C1 segment of cervical spinal cord (tissue), 14 donors: ENCODE measurements at places on chromosomes 7 and 10.

GRCh38 chr7:91353848-91354247 is 89.6 kb downstream of the FZD1 start:
- DNase-seq: no peak

GRCh38 chr10:83917537-83918506 is 221.5 kb upstream of the GHITM start:
- DNase-seq: no peak

- DNase-seq: no peak
These were observed 5.1 kb downstream of the ALOX5 start for GRCh38 chr10:45378914-45379726.

DNA sequence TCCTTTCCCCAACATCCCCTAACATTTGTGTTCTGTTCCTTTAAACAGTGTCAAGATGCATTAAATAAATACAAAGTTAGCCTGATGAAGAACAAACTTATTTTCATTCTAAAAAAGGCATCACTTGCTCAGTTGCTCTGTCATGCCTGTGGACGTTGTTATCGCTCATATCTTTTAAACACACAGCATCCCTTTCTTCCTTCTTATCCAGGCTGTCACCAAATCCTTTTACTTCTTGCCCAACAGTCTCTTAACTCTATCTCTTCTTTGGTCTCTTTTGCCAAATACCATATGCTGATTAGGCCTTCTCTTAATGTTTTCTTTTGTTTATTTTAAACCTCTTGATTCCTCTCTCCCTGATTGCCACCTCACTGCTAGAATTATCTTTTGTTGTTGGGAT is 43.9 kb downstream of the DKK1 start:
- DNase-seq: no peak

- no peak for DNase-seq
These were observed 159.8 kb upstream of the STEAP1 start for GRCh38 chr7:89994483-89994882.

GRCh38 chr7:38283107-38283506 is 9.7 kb upstream of the TARP start:
- DNase-seq: no peak

GRCh38 chr7:106313456-106313901 is 28.7 kb upstream of the NAMPT start:
- no peak for DNase-seq

- DNase-seq: no peak
These were observed 26.6 kb upstream of the KAT6B start for GRCh38 chr10:74799721-74800221.

GRCh38 chr7:79308192-79308591 is 145.3 kb downstream of the MAGI2 start:
- DNase-seq: no peak

GRCh38 chr10:114335614-114336013 is 68.7 kb downstream of the AFAP1L2 start:
- DNase-seq: no peak

GRCh38 chr10:22597138-22597537 is 117.2 kb downstream of the PIP4K2A start:
- DNase-seq: no peak

DNA sequence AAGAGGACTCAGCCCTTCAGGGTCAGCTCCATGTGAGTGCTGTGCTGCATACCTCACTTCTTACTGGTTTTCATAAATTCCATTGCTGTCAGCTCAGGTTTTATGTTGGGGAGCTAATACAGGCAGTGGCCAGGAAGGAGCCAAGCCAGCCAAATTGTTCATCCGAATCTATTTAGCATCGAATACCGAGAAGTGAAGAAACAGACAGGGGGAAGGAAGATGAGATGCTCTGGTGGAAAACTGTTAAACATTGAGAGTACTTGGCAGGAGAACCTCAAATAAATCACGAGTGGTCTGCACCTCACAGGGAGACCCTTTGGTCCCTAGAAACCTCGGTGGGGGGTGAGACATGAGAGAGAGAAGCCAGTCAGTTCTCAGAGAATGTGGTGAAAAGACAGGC is 196.0 kb upstream of the TMEM72 start:
- DNase-seq: no peak

- DNase-seq: no peak
These were observed 104.9 kb upstream of the YAE1 start for GRCh38 chr7:39461263-39461820.

DNA sequence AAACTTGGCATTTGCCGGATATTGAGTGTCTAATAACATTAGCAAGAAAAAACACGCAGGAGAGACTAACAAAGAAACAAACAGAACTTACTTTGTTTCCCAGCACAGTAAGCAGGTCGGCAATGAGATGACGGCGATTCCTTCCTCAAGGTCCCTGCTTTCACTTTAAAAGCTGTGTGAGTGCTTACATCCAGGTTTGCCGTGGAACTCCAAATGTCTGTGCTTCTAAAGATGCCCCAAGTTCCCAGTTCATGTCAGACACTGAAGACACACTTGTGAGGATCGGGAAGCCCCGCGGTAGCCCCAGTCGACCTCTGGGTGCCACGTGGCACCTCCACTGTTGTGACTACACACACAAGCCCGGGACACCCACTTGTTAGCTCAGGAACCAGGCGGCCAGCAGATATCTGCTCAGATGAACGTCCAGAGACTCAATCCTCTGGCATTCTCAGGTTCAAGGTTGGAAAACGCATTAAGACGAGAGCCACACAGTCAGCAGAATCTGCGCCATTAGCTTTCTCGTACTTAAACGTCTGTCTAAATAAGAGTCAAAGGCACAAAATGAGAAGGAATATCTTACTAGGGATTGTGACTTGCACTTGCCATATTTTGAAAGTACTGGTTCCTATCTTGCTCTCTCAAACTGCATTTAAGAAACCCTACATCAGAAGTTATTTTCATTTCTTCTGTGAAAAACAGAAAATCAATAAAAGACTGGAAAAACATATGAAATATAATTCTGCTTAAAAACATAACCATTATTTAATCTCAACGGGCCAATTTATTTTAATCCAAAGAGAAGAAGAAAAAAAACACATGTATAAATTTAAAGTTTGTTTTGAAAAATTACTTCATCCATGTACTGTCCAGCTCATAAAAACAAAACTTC is 207.6 kb upstream of the KLF14 start:
- no peak for DNase-seq

DNA sequence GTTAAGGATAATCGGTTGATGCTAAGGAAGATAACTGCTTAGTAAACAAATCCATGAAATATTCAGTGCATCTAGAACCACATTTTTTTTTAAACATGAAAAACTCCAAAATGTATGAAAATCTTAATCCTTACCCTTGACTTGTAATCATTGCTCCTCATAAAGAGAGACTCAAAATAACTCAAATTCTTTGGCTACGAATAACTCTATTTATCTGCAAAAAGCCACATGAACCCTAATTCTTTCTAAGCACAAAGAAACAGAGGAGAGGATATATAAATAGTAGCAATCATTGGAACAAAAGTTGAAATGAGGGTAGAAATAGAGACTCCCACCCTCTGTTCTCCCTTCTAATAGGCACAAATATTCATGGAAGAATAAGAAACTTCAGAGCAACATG is 40.2 kb downstream of the ANK3 start:
- no peak for DNase-seq

DNA sequence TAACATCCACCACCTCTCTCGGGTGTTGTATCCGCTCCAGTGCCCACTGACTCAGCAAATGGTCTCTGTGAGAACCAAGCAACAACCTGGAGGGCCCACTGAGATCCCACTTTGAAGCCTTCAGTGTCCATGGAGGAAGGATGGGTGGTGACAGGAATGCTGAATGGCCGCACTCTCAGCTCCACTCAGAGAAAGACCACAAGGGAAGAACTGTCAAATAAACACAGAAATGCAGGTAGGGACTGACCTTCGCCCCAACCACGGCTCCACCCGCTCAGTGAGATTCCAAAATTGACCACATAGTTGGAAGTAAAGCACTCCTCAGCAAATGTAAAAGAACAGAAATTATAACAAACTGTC is 65.8 kb downstream of the VIPR2 start:
- DNase-seq: no peak

DNA sequence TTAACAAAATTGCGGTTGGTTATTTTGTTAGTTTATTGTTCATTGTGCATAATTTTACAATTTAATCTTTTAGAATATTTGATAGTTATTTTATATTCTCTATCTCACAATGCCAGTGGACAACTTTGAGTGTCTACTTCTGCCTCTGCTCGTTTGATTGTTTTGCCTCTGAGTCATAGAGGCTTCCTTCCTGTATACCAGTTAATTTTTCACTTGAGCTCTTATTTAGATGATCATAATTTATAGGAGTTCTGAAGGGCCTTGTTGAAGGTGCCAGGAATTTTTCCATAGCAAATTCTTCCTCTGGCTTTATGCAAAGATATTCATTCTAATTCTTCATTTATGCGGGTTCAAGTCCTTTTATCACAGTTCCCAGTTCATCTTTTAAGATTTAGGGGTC is 5.2 kb upstream of the MALRD1 start:
- no peak for DNase-seq

DNA sequence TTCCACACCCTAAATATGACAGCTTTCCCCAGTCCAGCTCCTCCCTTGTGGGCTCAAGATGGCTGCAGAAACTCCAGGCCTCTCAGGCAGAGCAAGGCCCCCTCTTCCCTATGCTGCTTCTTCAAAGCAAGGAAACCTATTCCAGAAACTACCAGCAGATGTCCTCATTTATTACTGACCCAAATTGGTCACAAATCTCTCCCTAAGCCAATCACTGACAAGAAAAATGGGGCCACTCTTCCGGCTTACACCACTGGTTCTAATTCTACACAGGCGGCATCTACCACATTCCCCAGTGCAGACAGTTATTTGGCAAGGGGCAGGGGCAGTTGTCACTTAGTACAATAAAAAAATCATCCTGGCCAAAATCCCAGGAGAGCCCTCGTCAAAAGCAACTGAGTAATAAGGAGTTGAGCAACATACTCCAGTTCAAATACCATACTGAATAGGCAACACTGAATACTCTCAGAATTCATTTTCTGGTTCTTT is 150.4 kb downstream of the SFMBT2 start:
- peak; percentile 36 for DNase-seq

DNA sequence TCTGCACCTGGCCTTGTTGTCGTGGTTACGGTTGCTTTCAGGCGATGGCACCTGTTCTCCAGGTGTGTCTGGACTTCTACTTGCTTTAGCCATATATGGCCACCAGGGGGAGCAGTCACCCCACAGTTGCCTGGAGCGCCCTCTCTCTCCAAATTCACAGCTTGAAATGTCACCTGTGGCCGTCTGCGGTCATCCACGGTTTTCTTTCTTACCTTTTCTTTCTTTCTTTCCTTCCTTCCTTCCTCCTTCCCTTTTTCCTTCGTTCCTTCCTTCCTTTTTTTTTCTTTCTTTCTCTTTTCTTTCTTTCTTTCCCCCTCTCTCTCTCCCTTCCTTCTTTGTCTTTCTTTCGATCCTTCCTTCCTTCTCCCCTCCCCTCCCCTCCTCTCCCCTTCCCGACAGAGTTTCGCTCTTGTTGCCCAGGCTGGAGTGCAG is 150.5 kb upstream of the VKORC1L1 start:
- no peak for DNase-seq

- DNase-seq: no peak
These were observed 1.2 kb downstream of the GET4 start for GRCh38 chr7:877312-878232.

DNA sequence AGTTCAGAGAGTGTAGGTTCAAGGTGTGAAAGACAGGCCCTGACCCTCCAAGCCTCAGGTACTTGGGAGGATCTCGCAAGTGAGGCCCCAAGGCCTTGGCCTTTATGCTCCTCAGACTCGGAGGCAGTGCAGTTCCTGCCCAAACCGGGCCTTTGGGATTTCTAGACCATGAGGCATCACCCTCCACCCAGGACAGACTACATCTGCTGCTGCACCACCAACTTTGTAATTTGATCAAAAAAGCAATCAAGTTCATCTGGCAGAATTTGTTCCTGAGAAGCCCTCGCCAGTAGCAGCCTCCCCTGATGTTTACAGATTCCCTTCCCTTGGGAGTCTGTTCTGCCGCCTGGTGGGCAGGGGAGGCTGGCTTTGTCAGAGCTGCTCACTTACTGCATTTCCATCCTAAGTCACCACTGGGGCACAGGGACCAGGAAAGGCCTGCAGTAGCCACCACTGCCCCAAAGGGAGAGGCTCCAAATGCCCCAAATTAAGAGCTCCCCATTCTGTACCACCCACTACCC is 2.1 kb downstream of the CAMK2G start:
- no peak for DNase-seq

- no peak for DNase-seq
These were observed 113.4 kb downstream of the SEM1 start for GRCh38 chr7:96596120-96596826.

GRCh38 chr10:31194986-31195385 is 124.0 kb upstream of the ZEB1 start:
- no peak for DNase-seq

GRCh38 chr10:78316451-78316931 is 282.8 kb downstream of the RPS24 start:
- DNase-seq: no peak

DNA sequence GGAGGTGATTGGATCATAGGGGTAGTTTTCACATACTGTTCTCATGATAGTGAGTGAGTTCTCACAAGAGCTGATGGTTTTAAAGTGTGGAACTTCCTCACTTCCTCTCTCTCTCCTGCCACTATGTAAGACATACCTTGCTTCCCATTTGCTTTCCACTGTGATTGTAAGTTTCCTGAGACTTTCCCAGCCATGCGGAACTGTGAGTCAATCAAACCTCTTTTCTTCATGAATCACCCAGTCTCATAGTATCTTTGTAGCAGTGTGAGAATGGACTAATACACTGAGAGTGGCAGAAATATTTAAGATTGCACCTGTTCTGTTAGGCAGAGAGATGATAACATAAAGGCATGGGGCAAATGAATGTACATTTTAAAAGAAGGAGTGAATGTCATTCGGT is 507.8 kb downstream of the SORCS3 start:
- no peak for DNase-seq

DNA sequence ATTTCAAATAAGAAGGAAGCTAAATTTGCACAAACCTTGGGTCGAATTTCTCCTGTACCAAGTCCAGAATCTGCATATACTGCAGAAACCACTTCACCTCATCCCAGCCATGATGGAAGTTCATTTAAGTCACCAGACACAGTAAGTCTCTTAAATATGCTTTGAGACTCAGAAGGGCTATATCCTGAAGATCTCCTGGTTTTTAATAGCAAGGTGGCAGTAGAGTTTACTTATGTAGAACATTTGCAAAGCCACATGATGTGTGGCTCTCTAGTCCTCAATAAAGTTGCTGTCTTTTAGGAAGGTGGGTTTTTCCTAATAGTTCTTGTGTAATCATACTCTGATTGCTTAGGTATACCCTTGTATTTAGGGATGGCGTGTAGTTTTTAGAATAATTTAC is 8.7 kb downstream of the DBF4 start:
- DNase-seq: no peak
